ENCODE measurements at places on chromosomes 3 and 15.

DNA sequence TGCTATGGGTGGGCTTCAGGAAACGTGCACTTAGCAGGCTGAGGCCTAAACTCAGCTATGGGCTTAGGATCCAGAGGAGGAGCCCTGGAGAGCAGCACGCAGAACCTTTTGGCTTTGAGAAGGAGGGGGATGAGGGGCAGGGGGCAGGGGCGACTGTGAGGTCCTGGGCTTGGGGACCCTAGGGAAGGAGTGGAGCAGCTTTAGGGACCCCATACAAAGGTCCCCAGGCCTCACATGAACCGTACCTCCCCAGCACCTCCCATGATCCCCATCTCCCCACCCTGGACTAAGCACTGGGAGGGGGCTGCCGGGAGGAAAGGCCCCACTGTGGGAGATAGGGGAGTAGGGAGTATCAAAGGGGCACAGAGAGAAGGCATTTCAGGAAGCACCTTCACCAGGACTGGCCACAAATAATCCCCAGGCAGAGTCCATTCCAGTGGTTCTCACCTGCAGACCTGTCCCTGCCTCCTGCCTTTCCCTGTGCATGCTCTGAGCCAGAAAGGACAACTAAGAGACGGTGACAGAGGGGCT, 62.0 kb upstream of the KLF13 start:
- DNase-seq: peak; percentile 57

DNA sequence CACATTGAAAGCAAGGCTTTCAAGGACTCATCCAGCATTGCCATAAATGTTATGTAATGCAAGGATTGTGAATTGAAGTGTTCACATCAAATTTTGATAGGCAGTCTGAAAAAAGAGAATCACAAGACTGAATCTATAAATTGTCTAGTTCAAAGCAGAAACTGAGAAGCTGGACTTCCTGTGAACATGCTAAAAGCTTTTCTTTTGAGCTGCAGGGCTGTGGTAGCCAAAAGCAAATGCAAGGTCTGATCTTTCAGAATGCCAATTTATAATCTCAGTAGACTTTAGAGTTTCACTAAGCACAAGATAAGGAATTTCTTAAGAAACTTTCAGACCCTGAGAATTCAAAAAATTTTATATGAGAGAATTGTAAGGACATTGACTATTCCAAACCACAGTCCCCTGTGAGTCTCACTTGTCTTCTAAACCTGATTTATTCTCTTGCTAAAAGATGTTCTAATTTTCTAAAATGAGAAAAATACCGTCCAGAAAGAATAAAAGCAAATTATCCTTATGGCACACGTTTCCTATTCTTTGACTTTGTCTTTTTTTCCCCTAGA, 1700.3 kb downstream of the OTOL1 start:
- no peak for DNase-seq

- no peak for DNase-seq
Measured at GRCh38 chr3:58158442-58159153, 52.2 kb downstream of the DNASE1L3 start.

DNA sequence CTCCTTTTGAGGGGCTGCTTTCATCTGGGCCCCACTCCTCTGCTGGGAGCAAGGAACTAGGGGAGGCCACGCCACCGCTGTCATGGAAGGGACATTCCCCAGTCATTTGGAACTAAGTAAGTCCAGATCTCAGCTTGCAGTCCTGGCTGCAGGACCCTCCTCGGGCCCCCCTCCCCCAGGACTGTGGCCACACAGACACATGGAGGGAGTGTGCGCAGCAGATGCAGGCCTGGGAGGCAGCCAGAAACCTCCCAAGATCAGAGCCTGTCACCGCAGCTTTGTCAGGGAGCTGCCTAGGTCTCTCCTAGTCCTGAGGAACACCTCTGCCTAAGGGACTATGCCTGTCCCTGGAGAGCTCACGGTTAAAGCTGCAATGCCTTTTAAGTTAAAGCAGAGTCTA, 7.3 kb upstream of the SEMA3F start:
- no peak for DNase-seq

DNA sequence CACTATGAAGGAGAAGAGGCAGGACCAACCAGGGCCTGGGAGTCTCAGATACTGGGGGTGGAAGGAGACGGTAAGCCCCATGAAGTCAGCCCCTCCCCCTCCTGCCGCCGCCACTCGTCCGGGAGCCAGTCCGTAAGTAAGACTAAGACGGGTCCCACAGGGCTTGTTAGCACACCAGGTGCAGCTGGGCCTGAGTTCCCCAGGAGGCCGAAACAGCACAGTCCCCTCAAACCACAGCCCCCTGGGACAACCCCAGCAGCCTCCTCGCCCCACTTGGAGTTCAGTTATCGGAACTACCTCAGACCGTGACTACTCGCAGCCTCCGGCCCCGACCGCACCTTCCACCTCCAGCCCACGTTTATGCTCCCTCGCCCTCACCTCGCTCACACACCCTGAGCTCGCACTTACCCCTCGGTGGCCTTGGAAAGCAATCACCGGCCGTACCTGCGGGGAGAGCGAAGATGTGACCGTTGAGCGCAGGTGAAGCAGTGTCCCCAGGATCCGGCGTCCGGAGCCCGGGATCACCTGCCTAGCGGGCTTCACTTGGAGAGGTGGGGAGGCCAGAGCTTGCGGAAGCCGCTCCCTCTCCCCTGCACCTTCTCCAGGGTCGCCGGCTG, 557 bp downstream of the ELL3 start:
- DNase-seq: no peak

DNA sequence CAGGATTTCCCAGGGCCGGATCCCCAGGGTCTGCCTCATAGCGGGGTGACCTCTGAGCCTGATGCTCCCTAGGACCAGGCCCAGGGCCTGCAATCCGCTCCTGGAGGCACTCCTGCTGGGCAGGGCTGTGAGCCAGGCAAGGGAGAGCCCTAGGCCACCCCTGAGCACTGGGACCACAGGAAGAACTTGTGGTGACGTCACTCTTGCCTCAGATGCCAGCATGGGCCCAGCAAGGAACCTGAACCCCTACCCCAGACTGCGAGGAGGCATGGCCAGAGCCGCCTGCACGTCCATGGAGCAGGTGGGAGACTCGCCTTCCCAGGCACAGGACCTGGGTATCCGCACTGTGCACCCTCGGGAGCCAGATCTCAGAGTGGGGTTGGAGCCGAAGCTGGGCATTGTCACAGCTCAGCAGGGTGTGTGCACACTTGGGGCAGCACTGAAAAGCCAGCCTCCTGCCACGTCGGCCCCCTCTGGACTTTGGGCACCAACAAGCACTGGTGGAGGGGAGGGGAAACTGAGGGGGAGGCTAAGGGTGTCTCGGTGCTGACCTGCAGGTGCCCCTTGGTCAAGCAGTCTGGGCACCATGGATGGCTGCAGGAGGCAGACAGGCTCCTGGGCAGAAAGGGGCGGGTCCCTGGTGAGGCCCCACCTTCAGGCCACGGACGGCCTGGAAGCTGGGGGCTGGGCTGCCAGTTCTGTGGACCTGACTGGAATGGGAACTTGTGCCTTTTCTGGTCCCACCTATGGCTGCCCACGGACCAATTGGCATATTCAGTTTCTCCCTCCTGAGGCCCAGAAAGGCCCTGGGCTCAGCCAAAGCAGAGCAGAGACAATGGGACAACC, 49.3 kb downstream of the SLC6A20 start:
- DNase-seq: no peak

DNA sequence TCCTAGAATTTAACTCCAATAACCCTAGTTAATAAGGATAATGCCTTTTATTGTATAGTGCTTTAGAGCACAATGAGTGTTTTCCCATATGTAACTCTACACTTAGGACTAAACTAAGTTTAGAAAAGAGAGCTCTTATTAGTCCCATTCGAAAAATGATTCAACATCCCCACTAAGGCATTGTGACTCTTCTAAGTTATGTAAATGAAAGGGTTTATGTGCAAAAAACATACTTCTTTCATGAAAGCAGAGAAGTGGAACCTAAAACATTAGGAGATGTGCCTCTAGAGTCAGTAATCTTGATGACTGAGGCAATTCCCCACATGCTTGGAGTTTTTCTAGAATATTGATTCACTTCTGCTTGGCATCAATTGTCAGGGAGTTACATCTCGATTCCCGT, 344.1 kb upstream of the ZNF717 start:
- no peak for DNase-seq

- no peak for DNase-seq
Measured at GRCh38 chr15:51348688-51349087, 7.2 kb downstream of the GLDN start.

GRCh38 chr3:186998937-186999368, 68.6 kb downstream of the ST6GAL1 start:
- DNase-seq: no peak

All from left forelimb (tissue), 1 donor.